NCI-H2029 treated with DMSO at 0.1 percent for 48 hours (cell line): ENCODE measurements at places on chromosomes 11 and 22.

DNA sequence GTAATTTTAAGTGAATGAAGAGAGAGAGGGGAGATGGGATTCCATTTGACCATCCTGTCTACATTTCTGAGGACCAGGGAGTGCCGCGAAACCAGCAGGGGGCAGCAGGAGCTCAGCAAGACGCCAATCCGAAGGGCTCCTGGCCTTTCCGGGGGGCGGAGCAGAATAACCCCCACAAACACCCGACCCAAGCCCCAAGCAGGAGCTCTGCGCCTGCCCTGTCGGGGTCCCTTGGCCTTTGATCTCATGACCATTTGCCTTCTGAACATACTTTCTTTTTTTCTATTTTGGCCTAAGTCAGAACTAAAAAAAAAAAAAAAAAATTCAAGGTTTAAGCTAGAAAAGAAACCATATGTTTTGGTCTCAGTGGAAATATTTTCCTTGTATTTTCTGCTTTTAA, 21.9 kb upstream of the SCN2B start:
- peak; percentile 17 for DNase-seq

GRCh38 chr11:13434247-13435205, 28.5 kb downstream of the BTBD10 start:
- DNase-seq, result peak; percentile 49

DNA sequence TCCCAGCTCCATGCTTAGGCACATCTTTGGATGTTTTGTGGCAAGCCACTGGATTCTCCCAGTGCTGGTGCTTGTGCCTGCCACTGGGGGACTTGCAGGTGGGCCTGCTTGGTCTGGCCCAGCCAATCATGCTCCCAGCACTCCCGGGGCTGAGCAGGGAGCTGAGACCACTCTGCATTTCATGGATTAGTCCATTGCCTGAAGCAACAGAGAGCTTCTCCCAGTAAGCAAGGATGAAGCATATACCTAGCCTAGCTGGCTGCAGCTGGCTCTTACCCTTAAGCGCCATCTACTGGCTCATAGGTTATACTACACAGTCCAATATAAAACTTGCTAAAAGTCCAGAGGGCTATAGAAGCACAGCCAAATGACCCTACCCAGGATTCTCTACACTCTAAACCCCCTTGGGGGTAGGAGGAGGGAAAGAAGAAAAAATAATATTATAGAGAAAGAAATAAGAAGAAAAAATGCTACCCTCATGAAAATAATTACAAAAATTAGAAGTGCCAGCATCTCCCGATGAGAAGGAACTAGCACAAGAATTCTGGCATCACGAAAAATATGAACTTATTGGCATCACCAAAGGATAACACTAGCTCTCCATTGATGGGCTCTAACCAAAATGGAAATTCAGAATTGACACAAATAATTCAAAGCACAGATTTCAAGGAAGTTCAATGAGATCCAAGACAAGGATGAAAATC, 275.3 kb downstream of the C11orf87 start:
- DNase-seq, result peak; percentile 53

GRCh38 chr22:22462813-22463567, 45.6 kb downstream of the ZNF280B start:
- DNase-seq, result no peak

GRCh38 chr22:25668437-25668836, 73.6 kb upstream of the MYO18B start:
- DNase-seq, result no peak

DNA sequence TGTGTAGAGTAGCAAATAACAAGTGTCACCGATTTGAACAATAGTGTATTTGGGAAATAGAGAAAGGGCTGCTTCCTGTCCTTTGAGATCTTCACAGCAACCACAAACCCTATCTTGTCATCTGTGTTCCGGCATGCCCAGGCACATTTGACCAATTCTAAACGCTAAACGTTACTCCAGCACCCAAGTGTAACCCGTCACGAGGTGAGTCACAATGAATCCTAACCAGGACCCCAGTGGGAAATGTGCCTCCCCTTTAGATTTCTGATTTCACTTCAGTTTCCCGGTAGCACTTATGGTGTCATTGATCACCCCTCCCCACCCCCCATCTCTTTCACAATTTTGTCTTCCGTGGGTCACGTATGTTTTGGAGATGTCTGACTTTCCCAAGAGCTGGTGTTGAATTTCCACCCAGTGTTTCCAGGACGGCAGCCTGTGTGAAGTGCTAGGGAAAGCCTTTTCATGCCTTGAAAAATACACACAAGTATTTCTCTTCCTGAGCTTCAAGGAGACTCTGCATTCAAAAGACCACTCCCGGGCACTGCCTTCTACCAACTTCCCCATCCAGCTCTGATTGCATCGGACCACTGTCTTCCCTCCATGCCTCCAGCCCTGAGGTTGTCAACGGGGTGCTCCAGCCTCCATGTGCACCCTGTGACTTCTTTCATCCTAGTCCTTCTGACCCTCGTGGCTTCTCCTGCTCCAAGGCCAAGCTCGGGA, 10.5 kb upstream of the C11orf24 start:
- no peak for DNase-seq

DNA sequence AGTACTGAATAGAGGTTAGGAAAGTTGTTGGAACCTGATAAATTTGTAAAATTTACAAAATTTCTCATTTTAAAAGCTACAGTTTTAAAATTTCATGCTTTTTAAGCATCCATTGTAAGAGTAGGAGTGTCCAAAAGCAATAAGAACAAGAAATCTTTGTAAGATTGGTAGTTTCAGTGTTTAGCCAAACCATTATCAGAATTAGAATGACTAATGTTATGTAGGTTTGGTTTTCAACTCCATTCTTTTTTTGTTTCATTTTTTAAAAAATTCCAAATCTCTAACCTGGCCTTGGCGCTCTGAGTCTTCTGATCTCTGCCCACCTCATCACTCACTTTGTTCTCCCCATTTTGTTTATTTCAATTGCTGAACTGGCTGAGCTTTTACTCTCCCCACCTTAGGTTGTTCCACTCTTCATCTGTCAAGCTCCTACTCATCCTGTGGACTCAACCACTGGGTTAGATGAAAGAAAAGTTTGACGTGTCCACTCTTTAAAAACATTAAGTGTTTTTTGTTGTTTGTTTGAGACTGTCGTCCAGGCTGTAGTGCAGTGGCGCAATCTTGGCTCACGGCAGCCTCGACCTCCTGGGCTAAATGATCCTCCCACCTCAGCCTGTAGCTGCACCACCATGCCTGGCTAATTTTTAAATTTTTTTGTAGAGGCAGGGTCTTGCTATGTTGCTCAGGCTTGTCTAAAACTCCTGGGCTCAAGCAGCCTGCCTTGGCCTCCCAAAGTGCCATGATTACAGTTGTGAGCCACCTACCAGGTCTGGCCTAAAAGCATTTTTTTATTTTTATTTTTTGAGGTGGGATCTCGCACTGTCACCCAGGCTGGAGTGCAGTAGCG, 14.0 kb downstream of the EP300 start:
- DNase-seq, result no peak

DNA sequence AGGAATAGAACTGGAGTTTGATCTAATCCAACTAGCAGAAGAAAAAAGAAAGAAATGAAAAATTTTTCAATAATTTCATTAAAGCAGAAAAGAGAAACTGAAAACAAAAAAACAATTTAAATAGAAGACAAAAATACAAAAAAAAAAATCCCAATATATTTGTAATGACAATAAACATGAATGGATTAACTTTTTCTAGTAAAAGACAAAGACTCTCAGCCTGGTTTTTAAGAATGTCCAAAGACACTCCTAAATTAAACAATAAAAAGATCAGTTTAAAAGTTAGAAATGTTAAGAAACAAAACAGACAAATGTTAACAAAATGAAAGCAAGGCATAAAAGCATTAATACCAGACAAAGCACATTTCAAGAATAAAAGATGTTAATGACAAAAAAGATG, 50.3 kb upstream of the ME3 start:
- DNase-seq, result no peak

DNA sequence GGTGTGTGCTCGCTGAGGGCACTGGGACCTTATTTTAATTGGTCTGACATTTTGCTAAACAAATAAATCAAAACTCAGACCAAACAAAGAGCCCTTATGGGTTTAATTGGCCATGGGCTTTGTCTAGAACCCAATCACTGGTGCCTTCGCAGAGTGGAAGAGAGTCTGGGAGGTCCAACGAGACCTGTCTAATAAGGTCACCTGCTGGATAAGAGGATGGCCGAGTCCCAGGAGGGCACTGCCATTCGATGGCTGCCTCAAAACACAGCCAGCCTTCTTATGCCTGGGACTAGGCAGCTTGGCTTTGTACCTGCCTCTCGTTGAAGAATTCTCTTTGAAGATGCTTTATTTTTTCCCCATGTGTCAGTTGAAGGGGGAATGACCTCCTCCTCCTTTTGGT, 171.1 kb downstream of the CEP164 start:
- DNase-seq, result peak; percentile 81

GRCh38 chr22:24156141-24156912, 25.0 kb upstream of the SUSD2 start:
- no peak for DNase-seq

DNA sequence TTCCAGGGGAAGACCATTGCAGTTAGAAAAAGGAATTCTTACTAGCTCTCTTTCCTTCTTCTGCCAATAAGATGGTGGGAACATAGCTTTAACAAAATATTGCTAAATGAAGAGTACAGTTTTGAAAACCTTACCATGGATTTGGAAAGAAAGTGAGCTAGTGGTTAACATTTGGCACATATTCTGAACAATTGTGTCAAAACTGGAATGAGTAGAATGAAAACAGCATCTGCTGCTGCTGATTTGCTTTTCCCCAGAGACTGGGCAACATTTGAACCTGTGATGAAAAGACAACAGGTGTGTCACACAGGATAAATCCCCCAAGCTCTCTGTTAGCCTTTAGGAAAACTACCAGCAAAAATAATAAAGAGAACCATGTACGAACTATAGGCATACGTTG, 761.4 kb downstream of the KCNA4 start:
- no peak for DNase-seq

- DNase-seq, result no peak
These were observed 27.7 kb downstream of the RTN4R start for GRCh38 chr22:20240447-20240764.

DNA sequence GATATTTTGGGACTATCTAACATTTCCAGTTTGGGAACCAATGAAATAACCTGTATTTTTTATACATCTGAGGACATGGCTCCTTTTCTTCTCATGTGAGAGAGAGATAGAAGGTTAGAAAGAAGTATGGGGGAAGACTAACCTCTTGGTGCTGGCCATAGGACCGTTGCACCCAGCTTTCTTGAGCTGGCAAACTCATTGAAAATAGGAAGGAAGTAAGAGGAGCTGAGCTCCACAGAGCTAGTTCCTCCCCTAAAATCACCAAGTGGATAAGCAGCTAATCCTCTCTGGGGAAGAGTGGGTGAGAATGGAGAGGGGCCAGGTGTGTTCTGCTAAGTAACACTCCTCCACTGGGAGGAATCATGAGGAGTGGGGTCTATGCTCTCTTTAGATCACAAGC, 387.4 kb upstream of the CADM1 start:
- no peak for DNase-seq

- DNase-seq, result no peak
These were observed 283.7 kb upstream of the ANO5 start for GRCh38 chr11:21909145-21909544.

DNA sequence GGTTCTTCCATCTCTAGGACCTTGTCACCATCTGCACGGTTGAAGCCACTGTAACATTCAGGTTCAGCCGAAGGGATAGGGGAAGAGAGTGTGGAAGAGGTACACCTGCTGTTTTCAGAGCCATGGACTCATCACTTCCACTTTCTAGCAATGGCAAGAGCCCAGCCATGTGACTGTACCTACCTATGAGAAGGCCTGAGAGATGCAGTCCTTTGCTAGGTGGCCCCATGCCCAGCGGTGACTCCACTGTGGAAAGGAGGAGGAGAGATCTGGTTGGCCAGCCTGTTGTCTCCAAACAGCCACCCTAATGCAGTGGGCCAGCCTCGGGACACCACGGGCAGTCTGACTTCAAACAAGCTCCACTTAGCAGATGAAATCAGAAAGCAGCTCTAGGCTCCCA, 16.0 kb downstream of the RASD2 start:
- DNase-seq, result no peak

DNA sequence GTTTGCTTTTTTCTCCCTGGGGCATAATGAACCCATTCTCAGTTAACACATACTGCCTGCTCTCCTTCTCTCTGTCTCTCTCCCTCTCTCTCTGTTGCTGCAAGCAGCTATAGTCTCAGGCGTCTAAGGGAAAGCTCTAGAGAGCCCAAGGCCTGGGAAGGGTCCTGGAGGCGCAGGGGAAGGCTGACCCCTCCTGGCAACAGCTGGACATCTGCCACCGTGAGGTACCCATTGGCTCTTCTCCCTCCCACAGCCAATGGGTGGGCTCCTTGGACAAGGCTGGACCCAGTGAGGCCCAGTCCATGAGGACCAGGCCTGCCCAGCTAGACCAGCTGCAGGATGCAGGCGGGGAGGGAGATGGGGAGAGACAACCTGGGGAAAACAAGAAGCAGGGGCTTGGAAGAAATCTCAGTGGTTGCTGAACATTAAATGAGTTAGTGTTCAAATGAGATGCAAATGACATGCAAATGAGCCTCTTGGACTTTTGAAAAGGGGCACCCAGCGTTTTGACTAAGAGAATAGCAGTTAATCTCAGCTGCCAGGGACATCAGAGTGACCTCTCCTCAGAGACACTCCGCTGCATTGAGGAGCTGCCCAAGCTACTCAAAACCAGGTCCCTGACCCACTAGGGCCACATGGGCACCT, 349.7 kb downstream of the BUD13 start:
- no peak for DNase-seq

DNA sequence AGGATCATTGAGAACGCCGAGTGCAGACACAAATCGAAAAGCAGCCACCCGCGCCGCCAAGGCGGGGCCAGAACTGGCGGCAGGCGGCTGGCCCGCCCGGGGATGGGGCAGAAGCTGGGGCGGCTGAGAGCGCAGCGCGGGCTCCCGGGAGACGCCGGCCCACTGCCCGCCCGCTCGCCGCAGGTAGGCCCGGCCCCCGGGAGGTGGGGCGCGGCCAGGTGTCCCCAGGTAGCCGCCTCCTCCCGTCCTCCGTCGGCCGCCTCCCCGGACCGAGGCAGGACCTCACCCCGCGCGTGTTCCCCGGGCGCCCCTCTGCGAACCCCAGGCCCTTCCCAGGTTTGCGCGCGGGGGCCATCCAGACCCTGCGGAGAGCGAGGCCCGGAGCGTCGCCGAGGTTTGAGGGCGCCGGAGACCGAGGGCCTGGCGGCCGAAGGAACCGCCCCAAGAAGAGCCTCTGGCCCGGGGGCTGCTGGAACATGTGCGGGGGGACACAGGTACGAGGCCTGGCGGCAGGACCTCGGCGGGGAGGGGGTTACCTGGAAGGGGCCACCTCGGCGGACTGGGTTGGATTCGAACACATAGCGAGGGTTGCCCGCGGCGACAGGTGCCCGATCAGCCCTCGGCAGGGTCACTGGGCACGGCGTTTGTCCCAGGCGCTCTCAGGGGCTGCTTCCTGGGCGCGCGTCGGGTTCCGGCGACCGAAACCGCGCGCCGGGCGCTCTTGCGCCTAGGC, at the start of gene PRRG4:
TSS of gene PRRG4 (plus strand) at position 248 of the 733 bp plus-strand sequence. CDS start 603 bp downstream, outside the sequence.
- DNase-seq, result peak; percentile 82

GRCh38 chr11:93939084-93939760, 81.9 kb upstream of the HEPHL1 start:
- no peak for DNase-seq

- DNase-seq, result no peak
These were observed 25.4 kb downstream of the MOB2 start for GRCh38 chr11:1460986-1461825.

- DNase-seq, result no peak
These were observed 34.3 kb downstream of the ZNF202 start for GRCh38 chr11:123707206-123707605.
